ENCODE measurements at places on chromosomes 11 and 22.

- DNase-seq, result no peak
Observed at GRCh38 chr11:15123849-15124248, 9.1 kb downstream of the INSC start.

DNA sequence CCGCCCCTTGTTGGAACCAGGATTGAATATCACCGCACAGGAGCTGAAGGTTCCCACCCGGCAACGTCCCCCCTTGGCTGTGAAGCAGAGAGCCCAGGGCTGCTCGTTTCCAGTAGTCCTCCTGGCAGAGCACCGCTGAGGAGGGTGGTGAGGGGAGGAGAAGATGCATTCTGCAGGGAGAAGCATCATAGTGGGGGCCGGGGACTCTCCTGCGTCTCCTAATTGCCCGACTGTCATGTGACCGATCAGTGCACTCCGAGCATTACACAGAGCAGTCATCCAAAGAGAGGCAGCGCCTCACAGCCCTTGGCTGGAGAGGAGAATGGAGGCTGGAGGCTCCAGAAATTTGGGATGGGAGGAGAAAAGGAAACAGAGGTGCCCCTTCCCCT lies 85.0 kb upstream of the SEPTIN5 start:
- no peak for DNase-seq

DNA sequence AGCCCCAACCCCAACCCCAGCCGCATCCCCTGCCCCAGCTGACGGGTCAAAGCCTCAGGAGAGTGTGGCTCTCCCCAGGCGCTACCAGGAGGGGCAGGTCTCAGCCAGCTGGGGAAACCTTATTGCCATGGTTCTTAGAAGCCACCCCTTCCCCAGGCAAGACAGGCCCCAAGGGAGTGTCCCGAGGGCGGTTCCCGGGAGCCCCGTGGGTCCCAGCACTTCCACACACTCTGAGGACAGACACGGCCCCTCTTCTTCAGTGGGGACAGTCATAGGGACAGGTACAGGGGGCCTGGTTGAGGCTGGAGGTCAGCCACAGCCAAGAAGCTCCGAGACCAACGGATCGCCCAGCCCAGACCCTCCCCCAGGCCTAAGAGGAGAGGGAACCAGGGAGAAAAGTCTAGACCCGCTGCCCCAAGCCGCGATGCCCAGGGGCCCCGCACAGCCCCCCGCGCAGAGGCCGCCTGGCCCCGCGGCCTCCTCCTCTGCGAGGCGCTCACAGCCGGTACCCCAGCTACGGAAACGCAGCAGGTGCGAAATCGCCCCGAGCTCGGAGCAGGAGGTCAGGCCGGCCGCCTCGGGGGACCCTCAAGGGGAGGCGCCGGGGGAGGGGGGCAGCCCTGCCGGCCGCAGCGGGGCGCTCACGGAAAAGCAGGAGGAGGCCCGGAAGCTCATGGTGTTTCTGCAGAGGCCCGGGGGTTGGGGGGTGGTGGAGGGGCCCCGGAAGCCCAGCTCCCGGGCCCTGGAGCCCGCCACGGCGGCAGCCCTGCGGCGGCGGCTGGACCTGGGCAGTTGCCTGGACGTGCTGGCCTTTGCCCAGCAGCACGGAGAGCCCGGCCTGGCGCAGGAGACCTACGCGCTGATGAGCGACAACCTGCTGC lies 2.6 kb downstream of the KLHDC7B start:
- no peak for DNase-seq

DNA sequence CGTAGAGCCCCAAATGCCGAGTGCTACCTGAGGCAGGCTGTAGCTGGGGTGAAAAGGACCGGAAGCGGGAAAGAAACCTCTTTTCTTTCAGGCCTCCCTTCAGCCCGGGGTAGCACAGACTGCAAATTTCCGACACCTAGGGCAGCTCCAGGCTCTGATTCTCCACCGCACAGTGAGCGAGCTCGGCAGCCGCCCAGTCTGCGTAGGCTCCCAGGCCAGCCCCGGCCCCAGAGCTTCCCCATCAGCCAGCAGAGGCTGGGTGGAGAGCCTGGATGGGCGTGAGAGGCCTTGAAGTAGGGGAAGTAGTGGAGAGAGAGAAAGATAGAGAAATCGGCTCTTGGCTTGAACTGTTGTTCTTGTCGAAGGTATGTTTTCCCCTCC lies 9.3 kb upstream of the PAX6 start:
- DNase-seq, result no peak

DNA sequence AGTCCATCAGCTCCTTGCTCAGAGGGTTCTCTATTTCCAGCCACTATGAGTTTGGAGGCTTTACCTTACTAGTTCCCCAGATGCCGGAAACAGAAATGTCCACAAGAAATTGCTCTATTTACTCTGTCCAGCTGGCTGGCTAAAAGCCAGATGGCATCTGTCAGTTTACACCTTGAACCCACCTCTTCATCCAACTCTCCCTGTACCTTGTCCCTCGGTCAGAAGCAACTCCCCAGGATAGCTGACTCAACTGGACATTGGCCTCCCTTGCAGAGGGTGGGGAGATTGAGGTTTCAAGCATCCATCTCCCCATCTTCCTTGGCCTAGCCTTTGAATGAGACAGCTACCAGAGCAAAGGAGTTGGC lies 1.7 kb downstream of the C2CD2L start:
- no peak for DNase-seq

GRCh38 chr11:70016666-70017367 lies 61.3 kb upstream of the ANO1 start:
- DNase-seq, result no peak

- no peak for DNase-seq
Observed at GRCh38 chr11:64885367-64886286, 7.2 kb upstream of the EHD1 start.

DNA sequence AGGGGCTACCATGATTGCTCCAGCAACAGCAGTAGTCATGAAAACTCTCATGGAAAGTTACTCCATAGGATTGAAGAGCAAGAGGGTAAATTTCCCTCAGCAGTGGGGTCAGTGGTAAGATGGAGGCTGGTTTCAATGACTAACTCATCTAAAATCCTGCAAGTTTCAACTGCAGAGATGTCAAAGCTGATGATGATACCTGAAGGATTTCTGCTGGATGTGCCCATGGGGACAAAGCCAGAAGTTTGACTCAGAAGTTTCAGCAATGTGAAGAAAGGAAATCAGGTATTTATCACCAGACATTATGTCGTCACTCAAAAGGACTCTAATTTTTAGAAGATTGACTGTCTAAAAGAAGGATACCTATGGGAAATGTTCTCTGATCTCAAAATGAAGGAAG lies 29.1 kb downstream of the RAB38 start:
- no peak for DNase-seq

DNA sequence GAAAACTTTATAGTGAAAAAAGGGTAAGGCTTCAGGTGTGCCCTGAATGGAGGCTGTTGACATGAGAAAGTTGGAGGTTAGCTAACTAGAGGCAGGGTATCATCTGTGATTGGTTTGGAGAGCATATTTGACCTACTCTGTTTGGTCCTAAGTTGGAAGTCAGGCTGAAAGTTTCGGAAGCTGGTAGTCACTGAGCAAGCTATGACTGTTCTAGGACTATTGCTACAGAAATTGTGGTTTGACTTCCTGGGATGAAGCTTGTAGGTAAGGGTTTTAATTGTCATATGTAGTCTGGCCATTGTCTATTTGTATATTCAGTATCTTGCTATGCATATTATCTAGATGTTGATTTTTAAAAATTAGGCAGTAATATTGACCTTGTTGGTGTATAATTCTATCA lies 565.0 kb downstream of the TMEM135 start:
- DNase-seq, result no peak
